ENCODE measurements at places on chromosomes 7 and 10. TPM values are rescaled to one million over a fixed set of nuclear protein-coding genes. Genes with fewer than 3 reads are reported as not detected.

Gene CUBN
- 3.4 TPM for total RNA-seq

Gene NODAL
- not detected for total RNA-seq

Gene AKR1E2
- total RNA-seq, result 18.4 TPM

Gene MYOF
- 484 TPM for total RNA-seq

Gene ACBD7
- 0.83 TPM for total RNA-seq

Gene TAS2R41
- not detected for total RNA-seq

Gene KCP
- 0.69 TPM for total RNA-seq

Gene TSPAN15
- total RNA-seq, result 1.7 TPM

Gene MUC3A
- not detected for total RNA-seq

Gene EPHA1
- not detected for total RNA-seq

Gene ARPC1B
- 812 TPM for total RNA-seq

Gene ST8SIA6
- total RNA-seq, result not detected

Gene ERVW-1
- total RNA-seq, result not detected

Gene TFR2
- total RNA-seq, result 1.9 TPM

Gene GARIN1A
- 1.3 TPM for total RNA-seq

Gene TFEC
- total RNA-seq, result 0.13 TPM

Gene MYL10
- total RNA-seq, result not detected

Gene MRLN
- total RNA-seq, result not detected

Gene GDF10
- 5.5 TPM for total RNA-seq

Gene MAP3K8
- 12.3 TPM for total RNA-seq

Gene GET4
- total RNA-seq, result 19.4 TPM

Gene H2BK1
- not detected for total RNA-seq

Gene SAP25
- 0.13 TPM for total RNA-seq

Gene PTPRE
- total RNA-seq, result 4.8 TPM

Gene CTAGE4
- total RNA-seq, result 0.36 TPM

Gene SCRN1
- 146 TPM for total RNA-seq

Gene SEMA3A
- 52.1 TPM for total RNA-seq

Gene NRG3
- total RNA-seq, result not detected

Gene RNF32
- 0.33 TPM for total RNA-seq

Gene HTRA1
- 591 TPM for total RNA-seq

Gene GATA3
- total RNA-seq, result not detected

Gene CCL24
- total RNA-seq, result not detected

Gene WAPL
- total RNA-seq, result 47.2 TPM

Gene KBTBD2
- total RNA-seq, result 36.4 TPM

Gene EPO
- total RNA-seq, result not detected

Gene OGDHL
- 0.26 TPM for total RNA-seq

Gene SPDYE8
- not detected for total RNA-seq

Gene NUDT13
- 1.1 TPM for total RNA-seq

Gene NPC1L1
- 0.07 TPM for total RNA-seq

Gene PWWP2B
- 7.8 TPM for total RNA-seq

Gene WNT8B
- not detected for total RNA-seq

Gene HMX3
- total RNA-seq, result not detected

Gene STK32C
- 11.7 TPM for total RNA-seq

Gene ZPBP
- not detected for total RNA-seq

Gene GJC3
- total RNA-seq, result not detected

Gene CCDC3
- total RNA-seq, result 64.4 TPM

Gene SEMA3C
- total RNA-seq, result 311 TPM

Gene VAX1
- not detected for total RNA-seq

Gene ADCYAP1R1
- not detected for total RNA-seq

Gene IQUB
- 0.85 TPM for total RNA-seq

Gene MMP21
- total RNA-seq, result not detected
